Ovary (tissue), 10 donors: ENCODE measurements at places on chromosomes 3 and 15. TPM values are rescaled to one million over a fixed set of nuclear protein-coding genes. Genes with fewer than 3 reads are reported as not detected.

AVEN gene
- 9.3 TPM for polyA plus RNA-seq

LRRIQ4 gene
- 0.05 TPM for polyA plus RNA-seq

FBXO22 gene
- 21.3 TPM for polyA plus RNA-seq

TCTA gene
- 63.0 TPM for polyA plus RNA-seq

DNAJA4 gene
- polyA plus RNA-seq = 23.7 TPM
